ENCODE measurements at places on chromosomes 3 and 15.

GRCh38 chr3:141920701-141921100 is 44.3 kb downstream of the ATP1B3 start:
- DNase-seq: no peak

- DNase-seq: no peak
These were observed 190.7 kb downstream of the CD47 start for GRCh38 chr3:107899990-107900651.

DNA sequence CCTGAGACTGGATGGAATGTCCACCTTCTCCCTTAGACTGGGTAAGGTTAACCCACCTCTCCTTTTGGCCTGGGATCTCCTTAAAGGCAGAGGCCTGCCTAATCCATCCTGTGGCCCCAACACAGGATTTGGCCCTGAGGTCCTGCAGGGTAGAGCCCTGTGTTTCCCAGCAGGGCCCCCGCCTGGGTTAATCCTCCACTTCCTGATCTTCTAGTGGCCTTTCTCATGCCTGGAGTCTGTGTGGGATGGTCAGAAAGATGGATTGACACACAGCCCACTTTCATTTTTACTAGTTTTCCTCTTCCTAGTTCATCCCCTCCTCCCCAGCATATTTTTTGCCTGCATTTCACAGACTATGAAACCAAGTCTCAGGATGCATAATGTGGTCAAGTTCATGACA is 48.9 kb upstream of the SLC6A6 start:
- DNase-seq: no peak

GRCh38 chr3:126930936-126931600 is 51.8 kb upstream of the PLXNA1 start:
- no peak for DNase-seq

DNA sequence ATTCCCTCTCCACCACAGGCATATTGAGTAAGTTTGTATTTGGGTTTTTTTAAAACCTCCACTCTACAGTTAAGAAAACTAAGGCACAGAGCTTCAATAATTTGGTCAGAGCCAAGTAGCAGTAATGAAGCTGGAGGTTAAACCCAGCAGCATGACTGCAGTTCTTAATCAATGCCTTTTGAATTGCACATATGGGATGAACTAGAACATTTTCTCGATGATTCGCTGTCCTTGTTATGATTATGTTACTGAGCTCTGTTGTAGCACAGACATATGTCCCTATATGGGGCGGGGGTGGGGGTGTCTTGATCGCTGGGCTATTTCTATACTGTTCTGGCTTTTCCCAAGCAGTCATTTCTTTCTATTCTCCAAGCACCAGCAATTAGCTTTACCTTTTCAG is 1.6 kb upstream of the CCR5 start:
- no peak for DNase-seq

DNA sequence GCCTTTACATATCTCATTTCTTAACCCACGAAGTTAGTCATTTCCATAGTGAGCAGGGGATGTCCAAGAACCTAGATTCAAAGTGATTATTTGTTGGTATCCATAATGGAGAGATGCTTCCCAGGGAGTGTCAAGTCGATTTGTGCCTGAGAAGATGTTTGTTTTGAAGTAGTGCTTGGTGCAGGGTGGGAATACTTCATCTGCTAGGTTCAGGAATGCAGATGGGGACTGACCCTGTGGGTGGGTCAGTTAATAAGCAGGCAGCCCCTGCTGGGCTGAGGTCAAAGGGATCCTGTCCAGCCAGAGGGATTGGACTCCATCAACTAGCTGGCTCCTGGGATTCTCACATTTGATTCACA is 44.1 kb upstream of the VILL start:
- DNase-seq: no peak

GRCh38 chr3:106371221-106371970 is 502.6 kb upstream of the CBLB start:
- DNase-seq: no peak

DNA sequence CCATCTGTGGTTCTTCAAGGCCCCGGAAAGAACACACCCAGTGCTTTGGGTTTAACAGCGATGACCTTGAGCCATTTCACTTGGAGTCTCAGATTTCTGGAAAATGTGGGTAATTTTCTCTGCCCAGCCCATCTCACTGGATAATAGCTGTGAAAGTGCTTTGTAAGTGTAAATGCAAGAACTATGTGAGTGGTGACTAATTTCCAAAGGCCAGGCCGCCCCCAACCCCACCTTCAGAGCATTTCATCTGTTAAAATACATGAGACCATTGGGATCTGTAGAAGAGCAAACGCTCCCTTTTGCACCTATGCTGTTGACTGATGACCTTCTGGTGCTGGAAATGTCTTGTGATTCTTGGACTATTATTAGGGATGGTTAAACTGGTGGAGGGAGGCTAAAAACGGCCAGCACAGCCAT is 196.8 kb upstream of the LPP start:
- DNase-seq: no peak
